ENCODE measurements at places on chromosomes 5 and 9.

GRCh38 chr5:7495131-7495517 lies 99.2 kb downstream of the ADCY2 start:
- DNase-seq, result no peak

DNA sequence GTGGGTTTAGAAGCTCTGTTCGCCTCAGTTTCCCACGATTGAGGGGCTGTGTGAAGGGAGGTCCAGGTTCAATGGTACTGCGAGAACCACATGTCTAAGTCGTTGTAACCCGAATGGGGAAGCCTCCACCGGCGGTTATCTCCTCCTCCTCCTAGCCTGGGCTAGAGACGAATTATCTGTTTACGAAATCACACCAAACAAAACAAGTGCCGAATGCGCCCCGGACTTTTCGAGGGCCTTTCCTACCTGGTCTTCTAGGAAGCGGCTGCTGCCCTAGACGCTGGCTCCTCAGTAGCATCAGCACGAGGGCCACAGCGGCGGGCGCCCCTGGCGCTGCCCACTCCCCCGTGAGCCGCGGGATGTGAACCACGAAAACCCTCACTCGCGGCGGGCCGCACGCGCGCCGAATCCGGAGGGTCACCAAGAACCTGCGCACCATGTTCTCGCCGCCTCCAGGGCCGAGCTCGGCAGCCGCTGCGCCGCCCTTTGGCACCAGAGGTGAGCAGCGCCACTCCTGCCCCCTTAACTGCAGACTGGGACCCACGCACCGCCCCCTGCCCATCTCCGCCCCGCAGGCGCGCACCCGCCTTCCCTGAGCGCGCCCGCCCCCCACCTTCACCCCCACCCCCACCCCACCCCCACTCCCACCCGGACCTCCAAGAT lies at the start of gene CDKN2A:
Gene CDKN2A (minus strand): TSS at position 500 of the 663 bp plus-strand sequence.
- no peak for DNase-seq

DNA sequence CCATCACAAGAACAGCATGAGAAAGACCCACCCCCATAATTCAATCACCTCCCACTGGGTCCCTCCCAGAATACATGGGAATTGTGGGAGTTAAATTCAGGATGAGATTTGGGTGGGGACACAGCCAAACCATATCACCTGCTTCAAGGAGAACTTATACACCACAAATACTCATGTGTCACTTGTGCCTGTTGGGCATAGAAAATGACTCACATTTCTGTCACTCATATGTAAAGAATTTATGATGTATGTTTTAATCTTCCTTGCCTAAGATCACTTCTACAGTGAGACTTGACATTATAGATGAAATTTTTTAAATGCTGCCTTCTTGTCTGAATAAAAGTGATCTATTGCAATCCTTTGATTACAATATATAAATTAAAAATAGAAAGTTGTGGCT lies 23.0 kb upstream of the PRDM6 start:
- no peak for DNase-seq

GRCh38 chr9:4073371-4073770 lies 226.5 kb downstream of the GLIS3 start:
- no peak for DNase-seq

DNA sequence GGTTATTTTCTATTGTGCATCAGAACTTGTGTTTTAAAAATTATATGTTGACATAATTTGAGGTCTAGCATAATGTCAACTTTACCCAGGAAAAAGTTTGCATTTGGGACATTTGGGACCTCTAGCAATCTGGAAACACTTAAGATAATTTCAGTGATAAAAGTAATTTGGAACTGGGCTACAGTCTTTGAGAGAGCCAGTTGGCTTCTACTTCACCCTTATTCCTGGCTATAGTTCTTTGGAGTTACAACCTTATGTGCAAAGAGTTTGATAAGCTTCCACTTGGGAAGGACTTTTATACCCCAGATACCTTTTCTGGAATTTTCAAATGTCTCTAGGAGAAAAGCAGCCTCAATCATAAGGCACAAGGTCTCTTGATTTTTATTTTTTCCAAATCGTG lies 139.3 kb downstream of the ARRDC3 start:
- no peak for DNase-seq

GRCh38 chr9:130299785-130300615 lies 34.4 kb downstream of the HMCN2 start:
- no peak for DNase-seq

DNA sequence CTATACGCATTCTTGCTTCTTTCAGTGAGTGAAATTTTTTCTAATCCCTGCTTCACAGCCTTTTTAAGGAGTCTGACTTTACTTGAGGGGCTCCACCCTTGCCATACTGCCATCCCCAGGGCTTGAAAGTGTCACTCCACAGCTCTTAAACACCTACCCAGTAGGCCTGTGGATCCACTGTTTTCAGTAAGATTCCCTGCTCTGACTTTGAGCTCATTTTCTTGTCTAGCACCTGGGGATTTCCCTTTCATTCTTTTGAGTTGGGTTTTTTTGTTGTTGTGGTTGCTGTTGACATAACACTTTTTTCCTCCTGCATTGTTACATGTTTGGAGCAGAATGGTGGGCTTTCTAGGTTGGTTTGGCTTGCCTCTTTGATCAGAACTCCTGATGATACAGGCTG lies 23.6 kb downstream of the SREK1IP1 start:
- DNase-seq, result no peak

DNA sequence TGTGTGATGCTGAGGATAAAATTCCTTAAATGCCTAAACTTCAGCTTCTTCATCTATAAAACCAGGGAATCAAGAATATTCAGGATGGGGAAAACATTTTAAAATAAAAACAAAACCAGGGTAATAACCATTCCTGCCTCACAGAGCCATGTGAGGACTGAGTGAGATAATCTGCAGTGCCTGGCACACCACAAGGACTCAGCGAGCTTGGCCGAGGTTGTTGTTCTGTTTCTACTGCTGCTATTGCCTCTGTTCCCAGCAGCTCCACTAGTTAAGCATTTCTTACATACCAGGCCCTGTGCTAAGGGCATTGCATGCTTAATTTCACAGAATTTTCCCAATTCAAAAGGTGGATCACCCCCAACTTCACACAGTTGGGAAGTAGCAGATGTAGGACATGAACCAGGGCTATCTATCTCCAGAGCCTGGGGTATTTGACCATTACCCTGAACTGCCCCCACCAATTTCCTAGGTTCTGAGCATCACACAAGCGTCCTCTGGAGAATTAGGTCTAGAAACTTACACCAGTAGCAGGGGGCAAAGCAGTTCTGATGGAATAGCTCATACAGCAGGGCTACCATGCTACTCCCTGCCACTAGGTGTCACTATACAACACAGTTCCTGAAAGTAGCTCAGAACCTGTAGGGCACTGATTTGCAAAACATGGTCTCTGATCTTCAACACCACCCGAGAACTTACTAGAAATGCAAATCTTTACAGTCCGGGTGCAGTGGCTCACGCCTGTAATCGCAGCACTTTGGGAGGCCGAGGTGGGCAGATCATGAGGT lies 74.3 kb downstream of the LRSAM1 start:
- no peak for DNase-seq

GRCh38 chr5:78843436-78843835 lies 141.7 kb downstream of the ARSB start:
- DNase-seq, result no peak

DNA sequence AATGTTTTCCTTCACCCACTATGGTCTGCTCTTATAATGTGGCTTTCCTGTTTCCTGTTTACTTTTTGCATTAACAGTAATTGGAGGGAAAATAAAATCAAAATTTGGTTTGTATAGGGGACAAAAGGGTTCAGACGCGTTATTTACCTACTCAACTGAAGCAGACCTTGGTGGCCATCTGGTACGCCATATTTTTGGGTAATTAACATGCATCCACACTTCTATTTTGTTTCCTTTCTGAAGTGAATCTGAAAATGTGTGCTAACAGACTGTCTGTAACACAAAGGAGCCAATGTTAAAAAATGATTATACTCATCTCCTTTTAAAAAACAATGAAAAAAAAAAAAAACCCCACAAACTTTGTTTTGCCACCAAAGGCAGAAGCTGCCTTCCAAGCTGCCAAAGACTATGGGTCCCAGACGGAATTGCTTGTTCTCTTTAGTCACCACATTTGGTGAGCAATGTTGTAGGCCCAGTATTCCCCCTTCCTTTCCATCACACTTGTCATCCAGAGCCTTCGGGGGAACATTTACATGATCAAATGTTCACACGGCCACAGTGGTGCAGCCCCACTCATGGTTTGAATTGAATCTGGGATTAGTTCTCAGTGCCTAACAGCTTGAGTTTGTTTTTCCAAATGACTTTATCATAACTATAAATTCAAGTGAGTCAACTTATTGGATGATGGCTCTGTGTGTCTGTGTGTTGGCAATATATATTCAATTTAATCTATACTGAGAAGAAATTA lies 323.7 kb upstream of the CD180 start:
- DNase-seq, result no peak

GRCh38 chr5:120806202-120806601 lies 342.1 kb downstream of the PRR16 start:
- DNase-seq, result no peak

GRCh38 chr5:65142511-65143011 lies 339.2 kb downstream of the ADAMTS6 start:
- no peak for DNase-seq
